AG08395 (cell line): ENCODE measurements at places on chromosomes 2 and 18.

GRCh38 chr2:196331851-196332250 is 160.5 kb upstream of the STK17B start:
- no peak for DNase-seq

- no peak for DNase-seq
Measured at GRCh38 chr2:138649571-138649970, 130.6 kb downstream of the NXPH2 start.

DNA sequence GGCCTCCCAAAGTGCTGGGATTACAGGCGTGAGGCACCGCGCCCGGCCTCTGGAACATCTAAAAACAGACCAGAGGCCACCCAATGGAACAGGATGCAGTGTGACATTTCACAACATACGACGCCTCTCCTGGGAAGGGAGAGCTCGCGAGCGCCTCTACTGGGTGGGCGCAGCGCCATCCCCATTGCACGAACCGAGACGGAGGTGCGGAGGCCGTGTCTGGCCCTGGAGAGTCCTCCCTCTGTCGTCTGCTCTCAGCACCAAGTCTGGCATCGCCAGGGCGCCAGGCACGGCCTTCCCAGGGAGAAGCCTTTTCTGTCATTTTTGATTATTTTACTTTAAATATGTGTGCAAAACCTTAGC is 9.4 kb upstream of the GBX2 start:
- DNase-seq: peak; percentile 56

DNA sequence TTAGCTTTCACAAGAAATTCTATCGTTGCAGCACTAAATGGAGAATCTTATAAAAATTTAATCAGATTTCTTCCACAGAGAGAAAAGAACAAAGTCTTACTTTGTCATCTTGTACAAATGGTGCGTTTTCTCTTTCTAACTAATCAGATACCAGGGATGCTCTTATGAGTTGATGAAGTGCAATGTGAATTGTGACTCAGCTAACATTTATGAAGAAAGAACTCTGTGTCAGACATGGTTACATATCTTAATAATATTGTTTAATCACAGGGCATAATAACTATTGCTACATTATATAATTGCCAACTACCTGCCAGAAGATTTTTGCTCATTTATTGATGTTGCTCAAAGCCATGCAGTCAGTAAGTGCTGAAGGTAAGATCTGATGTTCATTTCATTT is 465.0 kb downstream of the CCDC85A start:
- DNase-seq: no peak

DNA sequence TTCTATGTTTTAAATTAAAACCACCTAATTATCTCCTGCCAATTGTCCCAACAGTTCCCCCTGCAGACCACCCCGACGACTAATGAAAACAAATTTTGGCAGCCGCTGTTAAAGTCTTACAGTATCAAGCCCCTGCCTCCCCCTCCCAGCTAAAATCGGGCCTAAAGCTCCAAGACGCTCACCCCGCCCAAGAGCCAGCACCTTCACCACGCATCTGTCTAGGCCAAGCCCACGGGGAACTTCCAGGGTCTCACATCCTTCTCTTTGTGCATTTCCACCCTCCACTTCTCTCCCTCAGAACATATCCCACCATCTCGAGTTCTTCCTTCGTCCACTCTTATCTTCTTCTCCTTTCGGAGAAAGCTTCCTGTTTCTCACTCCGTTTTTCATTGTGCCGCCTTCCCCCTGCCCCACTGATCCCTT is 445 bp downstream of the PRPF40A start:
- no peak for DNase-seq

GRCh38 chr18:8834881-8835280 is 129.5 kb downstream of the MTCL1 start:
- DNase-seq: no peak

- DNase-seq: peak; percentile 53
Measured at GRCh38 chr2:118112771-118113334, 24.6 kb downstream of the INSIG2 start.
